ENCODE measurements at places on chromosomes 2 and 18. TPM values are rescaled to one million over a fixed set of nuclear protein-coding genes. Genes with fewer than 3 reads are reported as not detected.

The COL4A3 gene
- 2.3 TPM for total RNA-seq

The GRHL1 gene
- total RNA-seq: 13.7 TPM

DNA sequence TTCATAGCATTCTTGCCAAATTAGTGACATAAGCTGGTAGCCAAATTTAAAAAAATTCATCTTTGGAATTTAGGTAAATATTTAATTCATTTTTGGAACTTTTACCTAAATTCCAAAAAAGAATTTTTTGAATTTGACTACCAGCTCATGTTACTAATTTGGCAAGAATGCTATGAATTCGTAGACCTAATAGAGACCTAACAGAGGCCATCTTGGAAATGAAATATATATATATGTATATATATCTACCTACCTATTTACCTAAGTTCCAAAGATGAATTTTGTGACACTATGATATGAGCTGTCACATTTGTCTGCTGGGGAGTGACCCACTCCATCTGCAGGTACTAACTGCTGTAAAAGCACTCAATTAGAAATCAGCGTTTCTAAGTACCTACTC lies 65.6 kb downstream of the MYOM1 start:
- DNase-seq: no peak

DNA sequence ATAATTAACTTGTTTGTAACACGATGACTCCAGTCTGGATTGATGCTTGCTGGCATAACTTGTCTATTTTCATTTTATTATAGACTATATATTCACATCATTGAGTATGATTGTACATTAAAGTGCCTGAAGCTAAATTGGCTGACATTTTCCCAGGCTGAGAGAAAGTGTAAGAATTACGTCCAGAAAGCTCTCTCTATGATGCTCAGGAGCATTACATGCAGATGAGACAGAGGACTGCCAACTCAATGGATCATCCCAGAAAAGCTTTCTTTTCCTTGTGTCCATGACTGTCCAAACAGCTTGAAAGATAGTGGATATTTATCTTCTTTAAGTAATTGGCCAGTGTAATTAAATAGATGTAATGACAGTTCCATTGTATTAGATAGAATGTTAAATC lies 1372.2 kb upstream of the TMEFF2 start:
- no peak for DNase-seq

All from liver (tissue), 10 donors.